Fibroblast of skin of scalp (primary cell): ENCODE measurements at places on chromosomes 3 and 15.

DNA sequence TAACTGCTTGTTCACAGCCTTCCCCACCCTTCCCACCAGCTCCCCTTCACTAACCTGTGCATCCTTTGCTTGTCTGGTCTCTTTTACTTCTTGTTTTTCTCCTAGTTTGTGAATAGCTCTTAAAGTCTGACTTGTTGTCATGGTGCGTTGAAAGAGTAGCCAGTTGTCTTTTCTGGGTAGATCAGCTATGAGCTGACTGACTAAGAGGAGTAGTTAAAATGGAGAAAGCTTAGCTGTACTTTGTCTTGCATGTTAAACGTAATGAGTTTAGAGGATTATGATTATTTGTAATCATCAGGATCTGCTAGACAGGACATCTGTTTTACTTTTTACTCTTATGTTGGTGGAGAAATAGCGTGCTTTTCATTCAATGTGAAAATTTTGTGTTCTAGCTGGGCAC lies 35.9 kb downstream of the ATP2C1 start:
- DNase-seq: no peak

- DNase-seq: peak; percentile 2
Observed at GRCh38 chr3:53941950-53942349, 50.3 kb upstream of the SELENOK start.

DNA sequence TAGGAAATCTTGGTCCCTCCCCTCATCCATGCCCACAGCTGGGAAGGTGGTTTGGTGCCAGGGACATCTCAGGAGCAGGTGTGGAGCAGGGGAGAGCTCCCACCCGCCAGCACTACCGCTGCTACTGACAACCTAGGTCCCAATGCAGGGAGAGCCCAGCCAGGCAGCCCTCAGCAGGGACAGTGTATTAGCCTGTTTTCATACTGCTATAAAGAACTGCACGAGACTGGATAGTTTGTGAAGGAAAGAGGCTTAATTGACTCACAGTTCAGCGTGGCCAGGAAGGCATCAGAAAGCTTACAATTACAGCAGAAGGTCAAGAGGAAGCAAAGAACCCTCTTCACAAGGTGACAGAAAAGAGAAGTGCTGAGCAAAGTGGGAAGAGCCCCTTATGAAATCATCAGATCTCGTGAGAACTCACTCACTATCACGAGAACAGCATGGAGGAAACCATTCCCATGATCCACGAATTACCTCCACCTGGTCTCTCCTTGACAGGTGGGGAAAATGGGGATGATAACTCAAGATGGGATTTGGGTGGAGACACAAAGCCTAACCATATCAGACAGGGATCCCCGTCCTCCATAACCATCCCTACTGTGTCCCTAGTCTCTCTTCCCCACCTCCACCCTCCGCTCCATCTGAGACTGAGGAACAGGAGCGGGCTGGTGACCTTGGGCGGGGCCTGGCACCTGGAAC lies 218.6 kb downstream of the TBC1D2B start:
- no peak for DNase-seq

DNA sequence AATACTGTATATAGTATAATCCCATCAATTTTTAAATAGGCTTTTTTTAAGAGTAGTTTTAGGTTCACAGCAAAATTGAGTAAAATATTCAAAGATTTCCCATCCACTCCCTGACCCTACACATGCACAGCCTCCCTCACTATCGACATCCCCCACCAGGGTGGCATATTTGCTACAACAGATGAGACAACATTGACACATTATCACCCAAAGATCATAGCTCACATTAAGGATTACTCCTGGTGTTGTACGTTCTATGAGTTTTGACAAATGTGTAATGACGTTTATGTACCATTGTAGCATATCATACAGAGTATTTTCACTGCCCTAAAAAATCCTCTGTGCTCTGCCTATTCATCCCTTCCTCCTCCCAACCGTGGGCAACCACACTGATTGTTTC lies 39.3 kb downstream of the LHFPL4 start:
- no peak for DNase-seq

- DNase-seq: no peak
Observed at GRCh38 chr3:127886956-127887231, 28.1 kb upstream of the KBTBD12 start.

DNA sequence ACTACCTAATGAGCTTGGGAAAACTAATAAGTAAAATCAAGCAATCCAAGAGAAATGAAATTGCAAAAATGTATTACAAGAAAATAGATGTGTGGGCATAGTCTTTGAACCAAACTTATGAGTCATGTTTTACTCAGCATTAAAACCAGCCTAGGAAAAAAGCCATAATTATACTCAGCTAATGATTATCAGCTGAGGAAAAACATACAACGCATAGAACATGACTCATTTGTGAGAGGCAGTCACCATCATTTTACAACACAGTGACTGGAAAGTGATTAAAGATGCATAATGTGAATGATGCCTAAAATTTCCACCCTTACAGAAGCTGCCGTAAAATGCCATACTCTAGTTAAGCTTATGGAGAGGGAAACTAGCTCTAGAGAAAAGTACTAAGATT lies 238.0 kb upstream of the EOMES start:
- DNase-seq: peak; percentile 36

GRCh38 chr15:72201391-72201921 lies 3.9 kb upstream of the GRAMD2A start:
- no peak for DNase-seq

DNA sequence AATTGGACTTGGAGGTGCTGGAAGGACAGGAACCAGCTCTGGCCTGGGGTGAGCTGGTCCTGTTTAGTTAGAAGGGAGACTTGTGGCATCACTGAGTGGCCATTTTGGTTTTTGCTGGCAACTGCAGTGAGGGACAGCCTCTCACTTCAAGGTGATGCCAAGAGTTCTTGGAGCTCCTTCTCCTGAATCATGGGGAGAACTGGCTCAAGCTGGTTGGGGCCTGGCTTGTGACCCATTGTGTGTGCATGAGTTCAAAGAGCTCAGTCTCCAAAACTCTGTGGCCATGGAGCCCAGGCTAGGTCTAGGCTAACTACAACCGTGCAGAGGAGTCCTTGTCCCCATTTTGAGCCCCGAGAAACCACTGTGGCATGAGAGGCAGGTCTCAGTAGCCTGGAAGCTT lies 60.1 kb upstream of the ZNF148 start:
- DNase-seq: no peak

GRCh38 chr15:96121086-96121920 lies 209.2 kb upstream of the NR2F2 start:
- peak; percentile 54 for DNase-seq

DNA sequence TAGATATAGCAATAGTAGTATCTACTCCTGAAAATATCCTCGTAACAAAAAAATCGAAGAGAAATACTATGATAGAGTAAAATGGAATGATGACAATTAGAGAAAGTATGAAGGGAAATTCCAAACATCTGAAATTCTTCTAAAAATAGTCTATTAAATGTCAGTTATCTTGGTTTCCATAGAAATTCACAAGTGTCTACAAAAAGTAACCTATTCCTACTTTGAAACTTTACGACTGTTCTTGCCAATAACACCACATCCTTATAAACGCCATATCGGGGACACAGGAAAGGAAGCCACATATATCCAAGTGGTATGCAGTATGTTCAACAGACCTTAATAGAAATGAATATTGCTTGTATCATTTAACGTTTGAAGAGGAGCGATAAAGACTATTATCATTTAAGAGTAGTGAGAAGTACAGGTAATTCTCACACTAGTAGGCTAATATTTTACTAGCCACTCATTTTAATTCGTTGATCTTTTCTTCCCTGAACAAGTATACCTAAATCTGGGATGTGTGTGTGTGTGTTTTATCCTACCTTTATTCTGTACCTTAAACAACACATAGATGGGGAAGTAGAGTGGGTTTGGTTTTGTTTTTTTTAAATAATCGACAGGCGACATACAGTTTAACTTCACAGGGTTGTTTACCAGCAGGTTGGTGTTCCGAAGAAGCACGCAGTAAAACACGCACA lies 1.2 kb downstream of the GPR176 start:
- DNase-seq: peak; percentile 92

- DNase-seq: no peak
Observed at GRCh38 chr3:8780279-8780678, 10.9 kb upstream of the OXTR start.
